ENCODE measurements at places on chromosomes 6 and 20.

GRCh38 chr20:58339741-58340140, 30.2 kb downstream of the RAB22A start:
- H3K36me3 ChIP-seq = peaks cover 8% of the 10 kb centered on the region
- H3K27ac ChIP-seq = no peak overlapping the region
- H3K27me3 ChIP-seq = no peaks in the 10 kb centered on the region
- no peak for DNase-seq
- H3K4me3 ChIP-seq = no peak overlapping the region

GRCh38 chr6:121285041-121285440, 49.2 kb downstream of the TBC1D32 start:
- no peaks in the 10 kb centered on the region for H3K27me3 ChIP-seq
- DNase-seq = no peak
- no peak overlapping the region for H3K4me3 ChIP-seq
- no peaks in the 10 kb centered on the region for H3K4me1 ChIP-seq

DNA sequence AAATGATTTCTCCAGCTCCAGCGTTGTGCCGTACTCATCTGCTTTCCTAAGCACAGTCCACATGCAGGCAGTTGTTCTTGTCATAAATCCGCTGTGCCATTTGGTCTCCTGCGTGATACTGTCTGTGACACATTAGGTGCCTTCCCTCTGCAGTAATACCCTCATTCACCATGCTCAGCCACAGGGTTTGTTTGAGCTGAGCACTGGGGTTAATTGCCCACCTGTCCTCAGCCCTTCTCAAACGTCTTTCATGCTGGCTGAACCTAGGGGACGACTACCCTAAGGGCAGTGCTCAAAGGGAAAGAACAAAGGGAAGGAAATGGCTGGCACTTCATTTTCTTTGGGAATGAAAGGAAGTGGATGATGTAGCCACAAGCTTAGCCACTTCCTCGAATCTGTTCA, 64.2 kb upstream of the MYLIP start:
- no peak for DNase-seq
- H3K27ac ChIP-seq = no peak overlapping the region
- H3K4me1 ChIP-seq = peaks cover 7% of the 10 kb centered on the region
- no peak overlapping the region for H3K4me3 ChIP-seq

GRCh38 chr6:13302751-13303667, 25.3 kb downstream of the TBC1D7 start:
- no peaks in the 10 kb centered on the region for H3K27me3 ChIP-seq
- H3K4me3 ChIP-seq = no peak overlapping the region
- peak overlapping the region; percentile 79 for H3K27ac ChIP-seq
- H3K4me1 ChIP-seq = peaks cover 34% of the 10 kb centered on the region
- peaks cover 7% of the 10 kb centered on the region for H3K36me3 ChIP-seq
- peak; percentile 99 for DNase-seq

- H3K4me1 ChIP-seq = no peaks in the 10 kb centered on the region
- no peak for DNase-seq
- H3K4me3 ChIP-seq = no peak overlapping the region
- H3K27me3 ChIP-seq = no peaks in the 10 kb centered on the region
- no peaks in the 10 kb centered on the region for H3K36me3 ChIP-seq
- no peak overlapping the region for H3K27ac ChIP-seq
Measured at GRCh38 chr6:23650676-23651075, 475.3 kb upstream of the NRSN1 start.

- no peaks in the 10 kb centered on the region for H3K36me3 ChIP-seq
- no peak for DNase-seq
- no peaks in the 10 kb centered on the region for H3K4me1 ChIP-seq
- H3K27ac ChIP-seq = no peak overlapping the region
Measured at GRCh38 chr6:33886673-33887144, 82.9 kb upstream of the MLN start.

DNA sequence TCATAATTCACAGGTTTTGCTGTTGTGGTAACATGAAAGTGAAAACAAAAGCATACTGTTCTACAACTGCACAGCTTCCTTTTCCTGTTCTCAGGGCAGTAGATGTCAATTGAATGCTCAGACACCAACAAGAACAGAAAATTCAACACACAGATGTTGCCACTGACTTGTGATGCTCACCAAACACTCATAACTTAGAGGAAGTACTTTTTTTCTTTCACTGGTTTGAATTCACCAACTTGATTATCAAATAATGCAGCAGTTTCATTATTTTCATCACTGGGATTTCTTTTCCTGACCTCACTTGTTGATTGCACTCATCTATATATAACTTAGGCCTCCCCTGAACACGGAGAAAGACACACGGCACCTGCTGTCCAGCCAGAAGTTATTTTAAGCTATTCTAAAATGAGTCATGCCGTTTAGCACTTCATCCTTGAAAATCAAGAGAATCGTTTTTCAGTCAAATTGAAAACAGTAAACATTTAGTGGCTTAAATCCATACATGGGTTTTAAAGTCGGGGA, 949 bp downstream of the TXLNB start:
- peak; percentile 95 for DNase-seq
- H3K27me3 ChIP-seq = no peaks in the 10 kb centered on the region

DNA sequence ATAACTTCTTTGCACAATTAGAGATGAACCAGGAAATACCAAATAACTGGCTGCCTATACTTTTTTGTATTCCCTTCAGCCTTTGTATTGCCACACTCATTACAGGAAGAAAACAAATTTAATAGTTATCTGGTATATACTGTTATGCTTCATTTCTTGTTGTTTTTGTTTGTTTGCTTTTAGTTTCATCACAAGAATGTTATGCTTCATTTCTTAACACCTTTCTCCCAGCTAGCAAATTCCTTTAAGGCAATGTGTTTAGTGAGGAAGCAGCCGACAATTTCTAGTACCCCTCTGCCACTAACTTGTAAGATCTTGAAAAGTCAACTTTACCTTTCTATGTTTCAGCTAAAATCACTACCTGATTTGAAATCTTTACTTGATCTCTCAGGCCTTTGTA, 1.4 kb downstream of the NCOA6 start:
- no peaks in the 10 kb centered on the region for H3K27me3 ChIP-seq
- H3K4me1 ChIP-seq = peaks cover 17% of the 10 kb centered on the region
- H3K4me3 ChIP-seq = peak overlapping the region; percentile 87
- H3K36me3 ChIP-seq = no peaks in the 10 kb centered on the region
- H3K27ac ChIP-seq = no peak overlapping the region
- DNase-seq = no peak

- no peak overlapping the region for H3K4me3 ChIP-seq
- H3K36me3 ChIP-seq = peaks cover 10% of the 10 kb centered on the region
- H3K4me1 ChIP-seq = peaks cover 4% of the 10 kb centered on the region
- no peak overlapping the region for H3K27ac ChIP-seq
- H3K27me3 ChIP-seq = no peaks in the 10 kb centered on the region
- DNase-seq = peak; percentile 36
Measured at GRCh38 chr6:32825966-32826365, 9.2 kb upstream of the HLA-DOB start.

GRCh38 chr6:155628306-155628705, 172.7 kb upstream of the NOX3 start:
- H3K4me1 ChIP-seq = no peaks in the 10 kb centered on the region
- no peak overlapping the region for H3K27ac ChIP-seq
- no peak for DNase-seq
- H3K36me3 ChIP-seq = no peaks in the 10 kb centered on the region
- no peaks in the 10 kb centered on the region for H3K27me3 ChIP-seq

DNA sequence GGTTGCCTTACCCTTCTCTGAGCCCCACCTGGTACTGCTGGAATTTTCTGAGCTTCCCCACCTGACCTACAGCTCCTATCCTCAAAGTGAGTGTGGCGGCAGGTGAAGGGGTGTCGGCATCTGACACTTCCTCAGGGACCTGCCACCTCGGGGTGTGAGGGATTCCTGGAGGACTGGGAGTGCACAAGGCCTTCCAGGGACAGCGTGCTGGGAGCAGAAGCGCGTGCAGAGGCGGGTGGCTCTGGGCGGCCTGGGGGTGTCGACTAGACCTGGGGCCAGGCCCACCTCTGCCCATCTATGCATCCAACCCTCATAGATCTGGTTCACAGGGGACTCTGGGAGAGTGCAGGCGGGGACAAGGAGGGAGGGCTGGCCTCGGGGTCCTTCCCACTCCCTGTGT, 7.8 kb downstream of the DLGAP4 start:
- DNase-seq = no peak
- H3K36me3 ChIP-seq = no peaks in the 10 kb centered on the region
- no peaks in the 10 kb centered on the region for H3K4me1 ChIP-seq
- H3K4me3 ChIP-seq = no peak overlapping the region

DNA sequence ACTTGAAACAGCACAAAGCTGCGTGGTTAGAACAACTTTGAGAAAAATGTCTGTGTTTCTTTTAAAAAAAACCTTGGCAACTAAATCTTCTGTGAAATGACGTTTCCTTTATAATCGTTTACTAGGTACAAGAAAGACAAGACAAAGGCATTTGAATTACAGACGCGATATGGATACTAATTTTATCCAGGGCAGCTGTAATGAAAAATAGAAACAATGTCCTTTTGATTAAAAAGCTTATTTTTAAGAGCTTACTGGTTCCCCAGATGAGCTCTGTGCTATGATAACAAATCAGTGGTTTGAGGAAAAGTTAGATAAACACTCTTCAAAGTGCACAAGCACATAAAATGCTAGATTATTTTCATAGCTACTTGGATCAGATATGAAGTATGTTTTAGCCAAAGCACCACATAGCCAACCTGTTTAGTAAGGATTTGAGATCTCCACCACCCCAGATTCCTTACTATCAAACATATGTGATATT, 1.6 kb upstream of the SYNCRIP start:
- H3K4me1 ChIP-seq = peaks cover 33% of the 10 kb centered on the region
- no peak for DNase-seq
- peaks cover 22% of the 10 kb centered on the region for H3K36me3 ChIP-seq
- peak overlapping the region; percentile 78 for H3K4me3 ChIP-seq

DNA sequence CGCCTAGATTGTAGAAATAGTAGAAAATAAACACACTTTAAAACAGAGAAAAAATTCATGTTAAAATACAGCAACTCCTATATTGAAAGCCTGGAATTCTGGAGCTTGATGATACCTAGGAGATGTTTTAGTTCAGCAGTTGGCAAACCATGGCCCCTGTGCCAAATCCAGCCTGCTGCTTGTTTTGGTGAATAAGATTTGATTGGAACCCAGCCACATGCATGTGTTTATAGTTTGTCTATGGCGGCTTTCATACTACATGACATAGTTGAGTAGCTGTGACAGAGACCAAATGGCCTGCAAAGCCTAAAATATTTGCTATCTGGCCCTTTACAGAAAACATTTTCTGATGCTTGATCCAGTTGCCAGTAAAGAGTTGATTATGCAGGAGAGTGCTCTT, 57.2 kb downstream of the PAX1 start:
- H3K36me3 ChIP-seq = no peaks in the 10 kb centered on the region
- H3K27ac ChIP-seq = no peak overlapping the region
- H3K4me1 ChIP-seq = no peaks in the 10 kb centered on the region
- H3K27me3 ChIP-seq = peaks cover 6% of the 10 kb centered on the region
- no peak overlapping the region for H3K4me3 ChIP-seq

DNA sequence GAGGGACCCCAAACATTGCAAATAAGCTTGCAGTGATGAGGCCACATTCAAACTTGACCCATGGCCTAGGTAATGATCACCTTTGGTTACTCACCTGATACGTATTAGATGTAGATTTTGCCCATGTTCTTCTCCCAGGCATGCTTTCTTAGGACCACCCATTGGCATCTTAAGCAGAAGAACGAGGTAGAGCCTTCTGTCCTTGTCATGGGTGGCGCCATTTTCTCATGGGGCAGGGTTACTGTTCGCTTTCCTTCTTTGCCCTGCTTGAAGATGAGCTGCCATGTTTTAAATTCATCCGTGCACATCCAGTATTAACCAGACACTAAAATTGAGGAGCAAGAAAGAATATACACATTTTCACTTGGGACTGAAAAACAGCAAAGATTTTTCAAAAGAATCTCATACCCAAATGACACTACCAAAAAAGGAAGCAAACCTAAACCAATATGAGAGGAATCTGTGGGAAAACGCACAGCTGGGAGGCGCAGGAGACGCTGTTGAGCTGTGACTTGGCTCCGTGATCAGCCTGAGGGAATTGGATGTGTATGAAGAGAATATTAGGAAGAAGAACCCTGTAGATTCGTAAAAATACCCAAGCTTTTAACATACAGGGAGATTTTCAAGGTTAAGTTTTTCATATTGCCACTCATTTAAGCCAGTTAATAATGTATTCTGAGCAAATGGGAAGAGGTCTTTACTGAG, 36.6 kb downstream of the GMPR start:
- peaks cover 30% of the 10 kb centered on the region for H3K36me3 ChIP-seq
- peaks cover 3% of the 10 kb centered on the region for H3K4me1 ChIP-seq
- no peak for DNase-seq

GRCh38 chr6:142013287-142013686, 119.4 kb upstream of the GJE1 start:
- no peak for DNase-seq
- H3K4me1 ChIP-seq = no peaks in the 10 kb centered on the region
- peaks cover 2% of the 10 kb centered on the region for H3K27me3 ChIP-seq
- no peak overlapping the region for H3K4me3 ChIP-seq

GRCh38 chr6:36955136-36955535, 598 bp downstream of the PI16 start:
- no peaks in the 10 kb centered on the region for H3K36me3 ChIP-seq
- no peak overlapping the region for H3K27ac ChIP-seq
- peaks cover 78% of the 10 kb centered on the region for H3K27me3 ChIP-seq
- no peak for DNase-seq
- peaks cover 29% of the 10 kb centered on the region for H3K4me1 ChIP-seq
- H3K4me3 ChIP-seq = no peak overlapping the region

- peaks cover 4% of the 10 kb centered on the region for H3K27me3 ChIP-seq
- H3K36me3 ChIP-seq = no peaks in the 10 kb centered on the region
- H3K4me3 ChIP-seq = no peak overlapping the region
- H3K4me1 ChIP-seq = no peaks in the 10 kb centered on the region
- no peak overlapping the region for H3K27ac ChIP-seq
- no peak for DNase-seq
Measured at GRCh38 chr6:51349857-51350256, 531.2 kb downstream of the TFAP2B start.

DNA sequence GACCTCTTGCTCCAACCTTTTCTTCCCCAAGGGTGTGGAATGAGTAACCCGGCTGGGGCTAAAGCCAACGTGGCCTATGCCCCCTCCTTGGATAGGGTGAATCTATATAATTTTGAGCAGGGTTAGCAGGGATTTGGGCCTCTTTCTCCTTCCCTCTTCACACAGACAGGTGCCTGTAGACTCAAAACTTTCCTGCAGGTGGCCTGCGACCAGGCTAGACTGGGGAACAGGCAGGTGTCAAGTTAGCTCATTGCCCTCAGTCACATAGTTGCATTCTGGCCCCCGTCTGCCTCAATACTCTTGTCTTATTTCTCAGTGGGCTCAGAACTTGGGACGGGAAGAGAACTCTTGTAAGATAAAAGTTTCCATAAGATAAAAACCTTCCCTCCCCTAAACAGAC, 243.0 kb downstream of the ATXN1 start:
- no peaks in the 10 kb centered on the region for H3K27me3 ChIP-seq
- no peak overlapping the region for H3K27ac ChIP-seq
- no peaks in the 10 kb centered on the region for H3K36me3 ChIP-seq
- peaks cover 8% of the 10 kb centered on the region for H3K4me1 ChIP-seq
- no peak overlapping the region for H3K4me3 ChIP-seq
- DNase-seq = no peak

All from common myeloid progenitor, CD34-positive (primary cell).